Keratinocyte (primary cell): ENCODE measurements at places on chromosomes 6 and 20.
A peak's percentile ranks its signal among the peaks of the same experiment; 100 is the strongest.

- no peak for DNase-seq
Measured at GRCh38 chr20:47501116-47501481, 588 bp upstream of the NCOA3 start.

GRCh38 chr20:4720041-4720976, 1.4 kb upstream of the PRND start:
- DNase-seq: no peak

DNA sequence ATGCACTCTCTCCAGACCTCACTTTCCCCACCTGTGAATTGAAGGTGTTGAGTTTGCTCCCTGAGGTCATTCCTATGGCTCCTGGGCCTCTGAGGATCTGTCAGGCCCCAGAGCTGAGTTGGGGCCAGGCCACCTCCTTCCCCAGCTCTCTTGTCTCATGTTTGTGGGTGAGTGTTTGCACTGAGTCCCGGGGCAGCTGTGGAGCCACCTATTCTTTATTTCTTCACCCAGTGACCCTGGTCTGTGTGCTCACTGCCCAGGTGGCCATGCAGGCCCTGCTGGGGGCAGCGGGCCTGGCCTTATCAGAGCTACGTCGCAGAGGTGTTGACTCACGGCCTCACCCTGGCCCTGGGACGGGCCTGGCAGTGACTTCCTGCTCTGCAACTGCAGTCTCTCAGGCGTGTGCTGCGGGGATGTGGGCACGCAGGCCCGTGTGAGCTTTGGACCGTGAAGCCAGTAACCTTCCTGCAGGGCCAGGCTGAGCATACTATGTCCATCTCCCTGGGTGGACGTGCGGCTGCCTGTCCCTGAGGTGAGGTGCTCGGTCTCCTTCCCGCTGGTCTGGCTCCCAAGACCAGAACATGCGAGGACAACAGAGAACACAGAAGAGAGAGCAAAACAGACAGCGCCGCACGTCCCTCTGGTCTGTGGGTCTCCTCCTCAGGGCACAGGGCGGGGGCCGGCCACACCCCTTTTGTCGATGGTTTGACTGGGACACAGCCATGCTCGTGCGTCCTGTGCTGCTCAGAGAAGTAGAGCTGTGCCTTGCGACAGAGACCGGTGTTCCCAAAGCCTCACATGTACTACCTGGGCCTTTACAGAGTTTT, 12.1 kb downstream of the TMEM181 start:
- DNase-seq: no peak

DNA sequence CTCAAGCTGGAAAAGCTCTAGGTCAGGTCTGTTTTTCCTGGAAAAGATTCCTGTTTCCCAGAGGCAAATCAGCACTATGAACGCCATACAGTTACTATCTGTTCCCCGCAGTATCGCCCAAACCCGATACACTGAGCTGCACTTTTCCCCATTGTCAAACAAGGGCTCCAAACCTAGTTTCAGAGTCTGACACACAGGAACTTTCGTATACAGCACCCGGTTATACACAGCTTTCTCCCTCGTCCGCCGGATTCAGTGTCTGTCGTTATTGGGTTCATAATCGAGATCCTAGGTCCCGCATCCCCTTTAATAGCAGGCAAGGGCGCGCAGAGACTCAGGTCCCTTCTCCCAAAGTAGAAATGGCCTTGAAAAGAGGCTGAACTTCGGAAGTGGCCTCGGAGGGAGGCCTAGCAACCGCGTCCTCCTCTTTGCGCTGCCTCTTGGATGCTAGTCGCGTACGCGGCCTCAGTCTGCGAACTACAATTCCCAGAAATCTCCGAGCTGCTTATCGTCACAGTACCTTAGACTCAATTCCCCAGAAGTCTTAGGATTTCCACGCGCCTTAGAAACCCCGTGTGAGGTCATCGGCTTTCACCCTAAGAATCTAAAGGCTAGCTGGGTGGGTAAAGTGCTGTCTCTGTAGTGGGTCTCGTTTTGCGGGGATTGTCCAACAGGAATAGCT, 34.2 kb downstream of the ZNF391 start:
- DNase-seq: no peak

- no peak for DNase-seq
Measured at GRCh38 chr6:38877721-38878120, 162.6 kb downstream of the DNAH8 start.

DNA sequence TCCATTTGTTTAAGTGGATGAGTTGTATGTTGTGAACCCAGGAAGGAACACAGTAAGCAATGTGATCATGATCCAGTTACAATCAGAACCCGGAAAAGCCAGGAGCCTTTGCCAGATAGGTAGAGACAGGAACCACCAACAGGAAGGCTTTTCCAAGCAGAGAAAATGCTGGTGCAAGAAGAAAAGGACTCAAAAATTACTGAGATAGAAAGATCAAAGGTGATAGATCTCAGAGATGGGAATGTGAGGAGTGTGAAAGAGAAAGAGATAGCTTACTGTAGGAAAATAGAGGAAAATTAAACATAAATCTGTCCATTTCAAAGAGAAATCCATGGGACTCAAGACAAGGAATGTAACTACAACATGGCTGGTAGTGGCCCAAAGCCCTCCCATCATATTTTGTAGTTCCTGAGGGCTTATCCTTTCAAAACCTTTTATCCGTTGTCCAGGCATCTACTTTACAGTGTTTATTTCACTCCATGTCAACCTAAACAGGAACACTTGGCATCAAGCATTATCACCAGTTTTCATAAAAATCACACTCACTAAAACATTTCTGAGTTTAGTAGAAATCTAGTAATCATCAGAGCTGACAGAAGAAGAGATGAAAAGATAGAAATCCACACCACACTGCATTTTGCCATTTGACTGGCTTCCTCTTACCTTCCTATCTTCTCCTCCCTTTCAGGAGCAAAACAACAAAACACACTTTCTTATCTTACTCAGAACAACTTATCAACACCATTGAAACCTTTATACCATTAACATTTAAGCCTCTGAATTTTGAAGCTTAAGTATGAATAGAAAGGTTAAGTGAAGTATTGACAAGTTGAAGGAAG, 44.5 kb upstream of the STXBP5 start:
- DNase-seq: no peak

- no peak for DNase-seq
Measured at GRCh38 chr6:163789199-163789810, 374.8 kb downstream of the QKI start.

DNA sequence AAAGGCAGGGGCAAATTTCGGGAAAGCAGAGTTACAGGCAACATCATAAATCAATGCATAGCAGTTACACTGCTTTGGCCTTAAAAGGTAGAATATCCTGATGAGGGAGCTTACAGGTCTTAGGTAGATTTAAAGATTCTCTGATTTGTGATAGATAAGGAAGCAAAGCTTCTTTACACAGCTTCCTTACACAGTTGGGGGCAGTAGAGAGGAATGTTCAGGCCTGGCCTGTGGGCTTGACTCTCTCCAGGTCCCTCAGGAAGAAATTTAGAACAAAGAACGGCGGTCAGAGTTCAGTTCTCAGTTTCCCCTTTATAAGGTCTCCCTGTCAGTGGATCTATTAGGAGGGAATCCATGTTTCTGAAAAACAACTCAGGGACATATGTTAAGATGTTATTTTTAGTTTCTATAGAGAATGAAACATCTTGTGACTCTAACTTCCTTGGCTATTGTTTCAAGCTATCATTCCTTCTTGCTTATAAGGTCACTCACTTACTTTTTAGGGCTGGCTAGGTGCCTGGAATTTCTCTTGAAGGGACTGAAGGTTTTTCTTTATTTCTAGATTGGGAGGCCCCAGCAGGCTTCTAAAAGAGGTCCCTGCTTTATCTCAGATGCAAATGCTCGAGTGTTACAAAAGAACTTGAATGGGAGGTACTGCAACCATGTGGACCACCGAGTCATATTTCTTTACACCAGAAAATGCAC, 11.8 kb downstream of the HLA-B start:
- DNase-seq: no peak

DNA sequence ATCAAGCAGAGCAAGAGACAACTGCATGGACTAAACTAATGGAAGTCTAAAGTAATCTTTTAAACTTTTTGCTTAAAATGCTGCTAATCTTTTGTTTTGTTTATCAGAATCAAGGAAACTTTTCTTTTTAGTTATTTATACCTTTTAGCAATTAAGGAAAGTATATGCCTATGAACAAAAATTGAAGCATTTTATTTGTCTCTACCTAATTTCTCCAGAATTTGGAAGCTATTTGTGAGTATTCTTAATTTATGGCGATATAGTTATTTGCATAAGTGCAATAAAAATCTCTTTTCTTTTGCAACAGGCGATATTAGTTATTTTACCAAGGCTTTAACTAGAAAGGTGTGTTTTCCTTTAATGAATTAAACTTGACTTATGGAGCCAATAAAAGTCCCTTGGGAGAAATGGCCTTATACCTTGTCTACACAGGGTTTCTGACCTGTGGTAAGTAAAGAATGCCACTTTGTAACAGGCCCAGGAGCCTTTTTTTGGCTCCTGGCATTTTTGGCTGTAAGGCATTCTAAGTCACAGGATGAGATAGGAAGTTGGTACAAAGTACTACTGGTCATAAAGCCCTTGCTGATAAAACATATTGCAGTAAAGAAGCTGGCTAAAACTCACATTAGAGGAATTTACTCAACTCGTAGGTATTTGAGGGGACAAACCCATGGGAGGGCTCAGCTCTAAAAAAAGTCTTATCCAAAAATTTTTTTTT, 37.2 kb downstream of the TMEM14A start:
- no peak for DNase-seq

- no peak for DNase-seq
Measured at GRCh38 chr6:13009461-13009860, 292.9 kb downstream of the PHACTR1 start.

DNA sequence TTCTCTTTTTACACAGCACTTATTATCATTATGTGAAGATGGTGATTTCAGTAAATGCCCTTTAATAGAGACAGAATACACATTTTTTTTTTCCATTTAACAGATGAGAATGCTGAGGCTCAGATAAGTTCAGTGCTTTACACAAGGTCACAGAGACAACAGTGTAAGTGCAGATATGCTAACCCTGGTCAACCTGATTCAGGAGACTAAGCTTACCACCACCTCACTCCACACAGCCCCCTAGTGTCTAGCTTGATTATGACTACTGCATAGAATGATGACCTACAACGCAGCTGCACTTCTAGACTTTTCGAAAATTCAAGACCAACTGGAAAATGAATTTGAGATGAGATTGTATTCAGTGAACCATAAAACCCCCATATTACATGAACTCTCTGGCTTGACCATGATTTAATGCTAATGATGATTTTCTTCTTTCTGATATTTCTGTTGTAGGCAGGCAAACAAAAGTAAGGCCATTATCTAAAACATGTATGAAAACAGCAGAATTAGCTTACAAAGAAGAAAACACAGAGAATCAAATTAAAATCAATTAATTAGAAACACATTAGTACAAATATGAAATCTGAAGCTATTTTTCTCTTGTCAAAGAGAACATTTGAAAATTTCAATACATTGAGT, 212.1 kb upstream of the PHACTR1 start:
- no peak for DNase-seq

- no peak for DNase-seq
Measured at GRCh38 chr6:56677559-56677958, 34.9 kb upstream of the DST start.

GRCh38 chr6:106739387-106739786, 110.0 kb downstream of the QRSL1 start:
- DNase-seq: no peak

- no peak for DNase-seq
Measured at GRCh38 chr20:17671011-17671410, 11.0 kb downstream of the RRBP1 start.

GRCh38 chr6:82958551-82958950, 107.1 kb downstream of the UBE3D start:
- no peak for DNase-seq

DNA sequence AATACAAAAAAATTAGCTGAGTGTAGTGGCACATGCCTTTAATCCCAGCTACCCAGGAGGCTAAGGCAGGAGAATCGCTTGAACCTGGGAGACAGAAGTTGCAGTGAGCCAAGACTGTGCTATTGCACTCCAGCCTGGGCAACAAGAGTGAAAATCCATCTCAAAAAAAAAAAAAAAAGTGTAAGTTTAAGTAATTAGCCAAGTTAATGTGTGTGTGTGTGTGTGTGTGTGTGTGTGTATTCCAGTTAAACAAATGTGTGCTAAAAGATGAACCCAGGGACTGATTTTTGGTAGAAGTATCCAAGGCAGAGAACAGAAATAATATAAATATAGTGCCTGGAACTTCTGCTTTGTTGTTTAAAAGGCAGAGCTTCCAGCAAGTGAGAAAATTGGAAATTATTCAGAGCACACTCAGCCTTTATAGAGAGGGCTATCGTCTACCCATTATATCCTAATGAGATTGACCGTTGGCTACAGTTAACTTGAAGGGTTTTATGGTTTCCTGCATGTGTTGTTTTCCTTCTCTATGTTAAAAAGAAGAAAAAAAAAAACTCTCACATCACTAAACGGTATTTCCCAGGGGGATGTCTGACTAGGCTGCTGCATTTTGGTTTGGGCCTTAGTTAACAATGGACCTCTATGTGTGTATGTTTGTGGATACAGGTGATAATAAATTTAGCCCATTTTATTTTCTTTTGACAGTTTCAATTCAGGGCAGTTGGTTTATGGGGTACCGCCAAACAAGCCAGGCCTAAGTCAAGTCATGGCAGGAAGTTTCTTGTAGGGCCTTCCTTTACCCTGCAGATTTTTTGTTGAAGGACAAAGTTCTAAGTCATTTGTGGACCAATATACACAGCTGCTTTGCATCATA, 9.8 kb downstream of the SOX4 start:
- no peak for DNase-seq

DNA sequence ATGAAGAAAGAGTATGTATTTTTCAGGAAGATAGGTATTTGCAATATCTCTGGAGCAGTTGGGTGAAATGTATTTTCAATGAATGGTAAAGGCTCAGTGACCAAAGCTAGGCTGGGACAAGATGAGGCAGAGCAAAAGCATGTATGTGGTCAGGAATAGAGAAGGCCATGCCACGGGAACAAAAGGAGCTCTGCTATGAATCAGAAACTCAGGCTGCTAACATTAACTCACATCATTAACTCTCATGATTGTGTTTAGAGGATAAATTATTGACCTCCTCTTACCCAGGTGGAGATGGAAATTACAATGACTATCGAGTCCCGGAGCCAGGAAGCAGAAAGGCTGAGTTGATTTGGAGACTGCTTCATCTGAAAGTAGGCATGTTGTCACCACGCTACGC, 220.2 kb downstream of the FUT9 start:
- no peak for DNase-seq

GRCh38 chr6:82989736-82990290, 75.8 kb downstream of the UBE3D start:
- DNase-seq: no peak

DNA sequence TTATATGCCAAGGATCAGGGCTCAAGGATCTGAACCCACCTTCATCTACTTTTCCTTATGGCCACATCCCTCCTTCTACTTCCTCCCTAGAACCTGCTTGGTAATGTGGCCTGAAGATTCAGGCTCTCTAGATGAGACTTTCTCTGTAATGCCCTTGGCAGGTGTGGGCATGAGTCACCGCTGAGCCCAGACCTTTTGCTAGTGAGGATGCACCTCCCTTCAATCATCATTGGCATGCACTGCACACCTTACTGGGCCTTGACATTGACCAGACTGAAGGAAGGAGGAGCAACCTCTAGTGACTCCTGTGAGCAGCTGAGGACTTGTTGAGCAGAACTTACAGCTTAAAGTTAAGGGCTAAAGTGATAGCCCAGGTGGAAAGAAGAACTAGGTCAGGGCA, 405.3 kb downstream of the MAFB start:
- peak; percentile 21 for DNase-seq

GRCh38 chr6:827431-827830, 134.5 kb upstream of the EXOC2 start:
- no peak for DNase-seq
